Mammary epithelial cell (primary cell): ENCODE measurements at places on chromosomes 5 and 9. TPM values are rescaled to one million over a fixed set of nuclear protein-coding genes. Genes with fewer than 3 reads are reported as not detected.

GRCh38 chr9:112764344-112764743 is 13.8 kb downstream of the SNX30 start:
- DNase-seq: peak; percentile 35

GRCh38 chr5:139574641-139575312 is 13.6 kb downstream of the UBE2D2 start:
- DNase-seq: no peak

DNA sequence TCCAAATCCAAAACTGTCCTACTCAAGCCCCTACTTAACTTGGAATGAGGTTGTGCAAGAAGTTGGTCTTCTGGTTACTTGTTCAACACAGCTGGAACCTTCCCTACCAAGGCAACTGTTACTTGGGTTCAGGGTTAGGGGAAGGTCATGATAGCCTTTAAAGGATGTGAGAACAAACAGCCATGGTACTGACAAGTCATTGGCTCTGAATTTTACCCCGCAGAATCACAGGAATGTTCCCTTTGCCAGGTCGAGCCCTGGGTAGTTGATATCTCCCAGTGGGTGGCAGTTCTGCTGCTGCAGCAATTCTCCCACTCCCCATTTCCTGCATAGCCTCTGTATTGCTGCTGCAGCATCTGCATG is 396.1 kb upstream of the MPDZ start:
- DNase-seq: no peak

DNA sequence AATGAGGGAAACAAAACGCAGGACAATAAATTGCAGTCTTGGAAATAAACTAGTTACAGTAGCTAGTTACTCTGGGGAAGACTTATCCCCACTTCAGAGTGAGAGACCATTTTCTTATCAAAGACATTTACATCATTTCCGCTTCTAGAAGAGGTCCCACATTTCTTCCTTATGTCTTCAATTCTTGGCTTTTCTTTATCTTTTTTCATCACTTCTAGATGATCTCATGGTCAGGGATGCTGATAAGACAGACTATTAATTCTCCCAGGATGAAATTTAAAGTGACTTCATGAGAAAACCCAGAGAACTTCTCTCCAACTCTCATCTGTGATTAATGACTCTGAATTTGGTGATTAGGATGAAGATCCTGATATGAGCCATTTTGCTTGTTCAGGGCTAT is 229.1 kb downstream of the MTRR start:
- no peak for DNase-seq

DNA sequence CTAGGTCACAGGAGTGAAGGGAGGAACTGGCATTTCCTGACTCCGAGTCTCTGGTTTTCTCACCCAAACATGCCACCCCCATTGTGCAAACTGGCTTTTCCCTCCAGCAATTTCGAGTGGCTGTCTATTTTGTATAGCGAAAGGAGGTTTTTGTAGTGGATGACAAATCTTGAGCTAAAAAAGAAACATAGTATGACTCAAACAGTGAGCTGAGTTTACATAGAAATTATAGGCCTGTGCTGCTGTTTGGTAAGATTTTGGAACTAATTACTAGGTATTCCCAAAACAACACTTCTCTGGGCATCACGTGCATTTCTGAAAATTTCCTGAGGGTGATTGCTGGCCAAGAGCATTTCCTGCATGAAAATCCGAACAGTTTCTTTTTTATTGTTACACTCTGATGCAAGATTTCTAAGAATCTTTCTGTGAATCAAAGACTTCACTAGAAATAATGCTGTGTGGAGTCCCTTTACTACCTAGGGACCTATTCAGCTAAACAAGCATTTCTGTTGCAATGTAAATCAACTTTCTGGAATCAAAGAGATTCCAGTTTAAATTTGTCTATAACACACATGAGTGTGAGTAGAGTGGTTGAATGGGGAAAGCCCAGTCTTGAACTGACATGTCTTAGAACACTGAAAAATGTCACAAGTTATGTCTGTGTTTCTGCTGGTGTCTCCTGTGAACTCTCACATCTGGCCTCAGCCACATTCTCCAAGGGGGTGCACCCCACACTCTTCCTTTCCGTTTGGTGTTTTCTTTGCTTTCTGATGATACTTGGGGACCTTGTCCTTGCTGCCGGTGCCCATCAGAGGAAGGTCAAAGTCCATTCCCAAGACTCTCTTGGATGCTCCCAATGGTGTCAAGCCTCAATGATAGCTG is 33.3 kb upstream of the DAPK1 start:
- peak; percentile 17 for DNase-seq

GRCh38 chr5:180271221-180271620 is 20.7 kb downstream of the MAPK9 start:
- no peak for DNase-seq

DNA sequence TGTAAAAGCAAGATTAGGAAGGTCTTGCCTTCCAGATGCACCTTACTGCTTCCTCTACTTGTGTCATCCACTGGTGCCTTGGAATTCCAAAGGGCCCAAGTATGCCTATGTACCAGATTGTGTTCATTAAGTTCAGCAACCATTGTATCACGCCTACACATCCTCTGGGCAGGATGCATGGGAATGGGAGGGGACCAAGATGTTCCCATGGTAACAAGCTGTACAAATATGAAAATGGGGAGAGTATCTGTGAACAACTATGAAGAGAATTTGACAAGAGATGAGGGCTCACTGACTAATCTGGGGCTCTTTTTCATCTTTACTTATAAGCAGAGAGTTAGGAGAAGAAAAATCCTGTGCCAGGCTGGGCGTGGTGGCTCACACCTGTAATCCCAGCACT is 137.8 kb upstream of the MAP1B start:
- DNase-seq: peak; percentile 10

DNA sequence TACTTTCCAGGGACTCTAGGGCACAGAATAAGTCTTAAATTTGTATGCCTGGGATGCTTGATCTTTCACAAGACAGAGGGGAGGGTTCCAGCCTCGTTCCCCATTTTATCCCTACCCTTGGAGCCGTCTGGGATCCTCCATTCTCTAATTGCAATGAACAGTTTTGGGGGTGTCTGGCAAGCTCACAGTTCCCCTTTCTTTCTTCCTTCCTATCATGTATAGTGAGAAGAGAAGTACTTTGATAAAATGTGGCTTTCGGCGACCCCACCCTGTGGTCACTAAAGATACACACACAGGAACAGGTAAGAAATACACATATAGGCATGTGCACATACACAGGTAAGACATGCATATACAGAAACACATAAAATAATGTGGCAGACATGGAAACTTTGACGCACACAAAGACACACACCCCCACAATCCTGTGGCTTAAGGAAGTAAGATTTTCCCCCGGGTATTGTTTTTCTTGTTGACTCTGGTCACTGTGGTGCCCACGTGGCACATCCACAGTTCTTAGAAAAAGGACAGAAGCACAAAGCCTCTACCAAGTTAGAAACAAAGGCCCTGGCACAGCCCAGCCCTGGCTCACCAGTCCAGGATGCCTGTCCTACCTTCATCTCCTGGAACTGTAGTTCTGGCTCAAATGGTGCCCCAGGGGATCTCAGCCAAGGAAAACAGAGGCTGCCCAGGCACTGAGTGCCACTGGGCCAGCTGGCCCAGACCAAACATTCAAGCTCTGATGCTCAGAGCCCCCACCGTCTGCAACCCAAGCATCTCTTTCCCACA is 6.3 kb upstream of the SMU1 start:
- peak; percentile 37 for DNase-seq

DNA sequence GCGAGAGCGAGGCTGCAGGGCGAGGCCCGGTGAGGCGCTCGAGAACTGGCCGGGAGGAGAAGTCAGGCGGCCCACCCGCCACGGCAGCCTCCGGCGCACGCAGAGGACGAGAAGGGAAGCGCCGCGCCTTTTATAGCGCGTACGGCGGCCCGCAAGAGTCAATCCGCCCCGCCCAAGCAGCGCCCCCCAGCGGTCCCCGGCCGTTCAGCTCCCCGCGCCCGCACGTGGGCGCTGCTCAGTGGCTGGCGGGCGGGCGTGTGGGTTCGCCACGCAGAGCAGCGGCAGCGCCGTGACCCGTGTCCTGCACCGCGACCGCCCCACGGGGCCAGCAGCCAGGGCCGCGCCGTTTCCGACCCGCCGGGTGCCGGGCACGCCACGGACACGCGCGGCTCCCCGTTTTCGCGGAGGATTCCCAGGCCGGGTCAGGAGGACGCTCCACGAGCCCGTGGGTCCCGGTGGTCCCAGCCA is 14.6 kb downstream of the LCN10 start:
- DNase-seq: peak; percentile 80

GRCh38 chr9:100294806-100295205 is 57.9 kb downstream of the TEX10 start:
- no peak for DNase-seq

- no peak for DNase-seq
Measured at GRCh38 chr9:35758475-35759050, 4.5 kb upstream of the MSMP start.

The SPATA31C1 gene
- not detected in 2 replicates for total RNA-seq

The PPP2R2B gene
- 0.72 and 1.0 TPM in 2 replicates for total RNA-seq

The XRCC4 gene
- total RNA-seq: 5.6 and 8.3 TPM in 2 replicates

The SHC3 gene
- total RNA-seq: under 0.01 TPM

The TMEM215 gene
- not detected in 2 replicates for total RNA-seq

The BNC2 gene
- 0.09 TPM in 1 of 2 replicates, not detected in the other for total RNA-seq
